ENCODE measurements at places on chromosomes 2 and 18.

DNA sequence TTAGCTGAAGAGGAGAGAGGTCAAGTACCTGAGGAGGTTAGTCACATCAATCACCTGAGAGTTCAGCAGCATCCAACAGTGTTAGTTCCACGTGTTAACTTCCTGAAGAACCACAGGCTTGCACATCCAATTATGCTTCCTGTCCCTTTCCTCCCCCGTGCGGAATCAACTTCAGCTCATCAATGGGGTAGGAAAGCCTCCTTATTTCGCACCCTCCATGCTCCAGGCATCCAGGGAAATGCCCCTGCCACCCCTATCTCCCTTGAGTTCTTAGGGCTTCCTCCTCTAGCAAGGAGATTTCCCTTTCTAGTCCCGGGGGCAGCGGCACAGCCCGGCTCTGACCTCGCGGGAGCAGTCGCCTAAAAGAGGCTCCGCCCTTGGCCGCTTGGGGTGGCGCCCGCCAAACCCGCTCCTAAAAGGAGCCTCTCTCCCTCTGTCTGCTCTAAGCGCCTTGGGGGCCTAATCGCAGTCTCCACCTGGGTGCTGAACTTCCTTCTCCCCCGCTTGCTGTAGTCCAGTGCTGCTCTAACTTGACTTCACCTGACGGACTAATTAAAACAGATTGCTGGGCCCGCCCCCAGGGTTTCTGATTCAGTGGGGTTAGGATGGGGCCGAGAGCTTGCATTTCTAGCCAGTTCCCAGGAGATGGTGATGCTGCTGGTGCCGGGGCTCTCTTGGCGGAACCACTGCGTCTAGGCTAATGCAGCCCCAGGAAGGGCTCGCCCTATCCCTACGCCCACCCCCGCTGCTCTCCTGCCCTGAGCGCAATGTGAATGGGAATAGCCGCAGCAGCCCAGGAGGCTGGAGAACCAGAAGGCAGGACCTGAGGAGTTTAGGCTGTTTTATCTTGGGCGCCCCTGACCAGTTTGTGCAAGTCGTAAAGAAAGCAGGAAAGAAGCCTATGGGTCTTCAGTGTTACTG is 3.4 kb upstream of the TET3 start:
- no peak for DNase-seq

GRCh38 chr2:1923541-1923940 is 179.2 kb upstream of the PXDN start:
- DNase-seq: no peak

DNA sequence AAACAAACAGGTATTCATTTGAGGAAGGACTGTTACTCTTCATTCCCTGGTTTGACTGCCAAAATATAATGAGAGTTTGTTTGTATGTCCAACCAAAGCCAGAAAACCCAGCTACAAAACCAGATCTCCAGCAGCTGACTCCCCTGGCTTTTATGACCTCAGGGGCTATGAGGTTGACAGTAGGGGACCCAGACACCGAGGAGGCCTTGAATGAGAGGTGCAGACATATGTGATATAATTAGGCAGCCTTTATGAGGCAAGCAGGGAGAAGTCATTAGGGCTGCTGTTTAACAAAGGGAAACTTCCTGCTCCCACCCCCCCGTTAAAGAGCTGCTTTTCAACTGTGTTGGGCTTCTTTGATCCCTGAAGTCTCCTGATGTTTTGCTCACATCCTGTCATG is 236.7 kb downstream of the SLC4A3 start:
- no peak for DNase-seq

DNA sequence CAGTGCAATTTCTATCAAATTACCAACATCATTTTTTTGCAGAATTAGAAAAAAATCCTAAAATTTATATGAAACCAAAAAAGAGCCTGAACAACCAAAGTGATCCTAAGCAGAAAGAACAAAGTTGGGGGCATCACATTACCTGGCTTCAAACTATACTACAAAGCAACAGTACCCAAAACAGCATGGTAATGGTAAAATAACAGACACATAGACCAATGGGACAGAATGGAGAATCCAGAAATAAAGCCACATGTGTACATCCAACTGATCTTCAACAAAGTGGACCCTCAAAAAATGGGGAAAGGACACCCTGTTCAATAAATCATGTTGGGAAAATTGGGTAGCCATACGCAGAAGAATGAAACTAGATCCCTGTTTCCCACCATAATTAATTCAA is 245.7 kb upstream of the CTAGE1 start:
- no peak for DNase-seq

- DNase-seq: no peak
These were observed 30.5 kb downstream of the PREPL start for GRCh38 chr2:44330801-44331200.

DNA sequence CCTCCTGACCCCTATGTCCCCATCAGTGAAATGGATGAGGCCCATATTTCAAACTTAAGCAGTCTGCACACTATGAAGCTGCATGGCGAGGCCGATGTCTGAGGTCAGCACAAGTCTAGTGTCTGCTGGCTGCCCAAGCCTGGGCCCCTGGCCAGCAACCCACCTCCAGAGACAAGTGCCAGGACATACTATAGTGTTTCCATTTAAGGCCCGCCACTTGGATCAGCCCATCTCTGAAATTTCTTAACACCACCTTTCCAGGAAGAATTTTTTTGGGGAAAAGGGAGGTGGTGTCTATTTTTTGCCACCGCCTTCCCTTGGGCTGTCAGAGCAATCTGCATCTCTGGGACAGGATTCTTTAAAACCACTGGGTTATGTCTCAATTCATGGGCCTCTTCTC is 1.8 kb downstream of the ACVR1 start:
- no peak for DNase-seq

GRCh38 chr18:49878567-49879270 is 65.4 kb upstream of the ACAA2 start:
- DNase-seq: no peak

GRCh38 chr18:13483316-13484270 is 242.8 kb downstream of the FAM210A start:
- no peak for DNase-seq

DNA sequence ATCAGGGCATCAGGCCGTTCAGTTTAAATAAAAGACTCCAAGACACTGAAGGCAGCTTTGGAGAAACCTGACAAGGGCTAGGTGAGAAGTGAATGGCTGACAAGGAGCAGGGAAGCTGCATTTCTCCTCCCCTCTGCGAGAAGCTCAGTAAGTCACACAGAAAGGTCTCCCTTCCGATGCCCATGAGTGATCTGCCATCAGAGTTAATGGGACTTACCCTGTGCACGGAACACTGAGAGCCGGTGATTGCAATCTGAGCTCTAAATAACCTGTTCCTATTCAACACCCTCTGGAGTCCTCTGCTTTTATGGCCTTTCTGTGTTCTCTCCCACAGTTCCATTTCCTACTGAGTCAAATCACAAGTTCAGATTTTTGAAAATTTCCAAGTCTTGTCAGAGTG is 322.2 kb upstream of the MYT1L start:
- no peak for DNase-seq

- no peak for DNase-seq
These were observed 603.8 kb downstream of the PLCL1 start for GRCh38 chr2:198408171-198408570.

DNA sequence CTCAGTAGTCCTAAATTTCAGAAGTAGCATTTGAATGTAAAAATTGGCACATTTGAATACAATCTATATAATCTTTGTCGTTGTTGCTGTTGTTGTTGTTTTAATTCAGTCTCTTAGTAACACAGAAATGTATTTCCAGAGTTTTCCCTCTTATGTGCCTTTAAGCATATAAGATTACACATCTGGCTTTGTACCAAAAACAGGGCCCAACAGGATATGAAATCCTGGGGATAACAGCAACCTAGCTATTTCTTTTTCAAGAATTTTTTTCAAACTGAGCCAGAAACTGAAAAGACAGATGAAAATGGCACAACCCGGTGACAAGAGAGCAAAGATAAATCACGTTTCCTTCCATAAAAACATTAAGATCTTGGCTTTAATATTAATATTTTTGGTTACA is 906.7 kb downstream of the NRXN1 start:
- DNase-seq: no peak

GRCh38 chr2:28748176-28748575 is 3.5 kb upstream of the PPP1CB start:
- DNase-seq: no peak

DNA sequence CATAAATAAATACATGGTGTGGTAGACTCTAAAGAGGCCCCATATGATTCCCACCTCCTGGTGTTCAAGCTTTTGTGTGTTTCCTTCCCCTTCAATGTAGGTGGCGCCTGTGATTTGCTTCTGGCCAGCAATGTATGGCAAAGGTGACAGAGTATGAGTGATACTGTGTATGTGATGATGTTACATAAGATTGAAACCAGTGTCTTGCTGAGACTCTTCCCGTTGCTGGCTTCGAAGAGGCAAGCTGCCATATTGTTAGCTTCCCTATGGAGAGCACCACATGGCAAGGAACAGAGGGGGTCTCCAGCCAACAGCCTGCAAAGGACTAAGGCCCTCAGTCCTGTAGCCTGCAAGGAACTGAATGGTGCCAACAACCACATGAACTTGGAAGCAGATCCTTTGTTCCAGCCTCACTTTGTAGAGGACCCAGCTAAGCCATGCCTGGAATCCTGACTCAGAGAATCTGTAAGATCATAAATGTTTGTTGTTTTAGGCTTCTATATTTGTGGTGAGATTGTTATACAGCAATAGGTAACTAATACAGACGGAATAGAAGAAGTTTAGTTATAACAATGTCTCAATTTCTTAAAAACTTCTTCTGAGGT is 1.7 kb upstream of the SMAD4 start:
- no peak for DNase-seq

GRCh38 chr2:42809819-42810120 is 17.4 kb upstream of the HAAO start:
- DNase-seq: no peak

DNA sequence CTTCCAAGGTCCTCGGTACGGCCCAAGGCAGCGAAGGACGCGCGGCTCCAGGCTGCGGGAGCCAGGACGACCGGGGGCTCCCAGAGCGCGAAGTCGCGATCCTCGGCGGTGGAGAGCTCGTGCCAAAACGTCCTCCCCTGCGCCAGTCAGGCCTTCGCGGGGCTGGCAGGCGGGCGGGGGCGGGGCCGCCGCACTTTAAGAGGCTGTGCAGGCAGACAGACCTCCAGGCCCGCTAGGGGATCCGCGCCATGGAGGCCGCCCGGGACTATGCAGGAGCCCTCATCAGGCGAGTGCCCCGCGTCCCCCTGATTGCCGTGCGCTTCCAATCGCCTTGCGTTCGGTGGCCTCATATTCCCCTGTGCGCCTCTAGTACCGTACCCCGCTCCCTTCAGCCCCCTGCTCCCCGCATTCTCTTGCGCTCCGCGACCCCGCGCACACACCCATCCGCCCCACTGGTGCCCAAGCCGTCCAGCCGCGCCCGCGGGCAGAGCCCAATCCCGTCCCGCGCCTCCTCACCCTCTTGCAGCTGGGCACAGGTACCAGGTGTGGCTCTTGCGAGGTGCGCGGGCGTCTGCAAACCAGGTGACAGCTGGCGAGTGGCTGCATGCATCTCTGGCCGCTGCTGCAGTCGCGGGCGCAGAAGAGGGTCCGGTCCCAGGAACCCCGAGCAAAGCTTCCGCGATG is at the start of gene CIDEA:
Gene CIDEA (plus strand): TSS at position 226 of the 684 bp plus-strand sequence. CDS start 23 bp downstream, at position 249.
- peak; percentile 46 for DNase-seq

- no peak for DNase-seq
These were observed 8.6 kb downstream of the RUFY4 start for GRCh38 chr2:218077464-218078216.

- no peak for DNase-seq
These were observed 75.1 kb downstream of the SPRED2 start for GRCh38 chr2:65357095-65357958.

DNA sequence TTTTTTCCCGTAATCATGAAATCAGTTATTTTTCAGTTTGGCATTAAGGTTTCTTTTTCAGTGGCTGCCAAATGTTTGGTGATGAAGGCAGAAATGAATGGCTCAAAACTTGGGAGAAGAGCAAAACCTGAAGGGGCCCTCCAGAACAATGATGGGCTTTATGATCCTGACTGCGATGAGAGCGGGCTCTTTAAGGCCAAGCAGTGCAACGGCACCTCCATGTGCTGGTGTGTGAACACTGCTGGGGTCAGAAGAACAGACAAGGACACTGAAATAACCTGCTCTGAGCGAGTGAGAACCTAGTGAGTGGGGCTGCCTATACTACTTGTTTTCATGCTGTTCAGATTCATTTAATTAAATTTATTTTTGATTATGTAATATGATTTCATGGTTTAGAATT is 29.2 kb upstream of the MSH2 start:
- DNase-seq: peak; percentile 66

DNA sequence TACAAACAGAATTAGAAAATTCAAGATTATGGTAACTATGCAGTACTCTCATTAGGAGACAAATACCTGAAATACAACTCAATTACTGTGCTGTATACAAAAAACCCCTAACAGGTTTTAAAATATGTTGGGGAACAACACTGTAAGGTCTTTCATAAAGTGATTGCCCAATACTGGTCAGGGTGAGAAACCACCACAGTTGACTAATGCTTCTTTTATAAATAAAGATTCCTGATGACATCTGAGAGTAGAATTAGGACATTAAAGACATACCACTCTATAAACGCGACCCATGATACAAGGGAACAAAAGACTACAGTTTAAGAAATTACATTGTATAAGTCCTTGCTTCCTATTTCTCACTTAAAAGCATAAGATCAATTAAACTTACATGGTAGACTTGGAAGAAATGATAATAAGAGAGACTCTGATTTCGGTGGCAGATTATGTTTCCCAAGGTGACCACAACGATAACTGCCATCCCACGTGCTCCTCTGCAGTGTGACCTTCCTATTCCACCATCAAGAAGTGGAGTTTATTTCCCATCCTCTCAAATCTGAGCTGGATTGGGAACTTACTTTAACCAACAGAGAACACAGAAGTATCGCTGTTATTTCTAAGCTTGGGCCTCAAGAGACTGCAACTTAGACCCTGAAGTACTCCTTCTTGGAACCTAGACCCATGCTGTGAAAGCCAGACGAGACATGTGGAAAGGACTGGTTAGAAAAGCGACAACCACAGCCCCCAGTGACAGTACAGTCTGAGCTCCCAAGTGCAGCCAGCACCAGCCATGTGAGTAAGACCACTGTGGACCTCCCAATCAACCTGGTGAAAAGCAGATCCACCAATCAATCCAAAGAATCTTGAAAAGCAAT is 52.3 kb downstream of the ZNF521 start:
- no peak for DNase-seq

- DNase-seq: no peak
These were observed 12.4 kb downstream of the NMI start for GRCh38 chr2:151277067-151277466.

DNA sequence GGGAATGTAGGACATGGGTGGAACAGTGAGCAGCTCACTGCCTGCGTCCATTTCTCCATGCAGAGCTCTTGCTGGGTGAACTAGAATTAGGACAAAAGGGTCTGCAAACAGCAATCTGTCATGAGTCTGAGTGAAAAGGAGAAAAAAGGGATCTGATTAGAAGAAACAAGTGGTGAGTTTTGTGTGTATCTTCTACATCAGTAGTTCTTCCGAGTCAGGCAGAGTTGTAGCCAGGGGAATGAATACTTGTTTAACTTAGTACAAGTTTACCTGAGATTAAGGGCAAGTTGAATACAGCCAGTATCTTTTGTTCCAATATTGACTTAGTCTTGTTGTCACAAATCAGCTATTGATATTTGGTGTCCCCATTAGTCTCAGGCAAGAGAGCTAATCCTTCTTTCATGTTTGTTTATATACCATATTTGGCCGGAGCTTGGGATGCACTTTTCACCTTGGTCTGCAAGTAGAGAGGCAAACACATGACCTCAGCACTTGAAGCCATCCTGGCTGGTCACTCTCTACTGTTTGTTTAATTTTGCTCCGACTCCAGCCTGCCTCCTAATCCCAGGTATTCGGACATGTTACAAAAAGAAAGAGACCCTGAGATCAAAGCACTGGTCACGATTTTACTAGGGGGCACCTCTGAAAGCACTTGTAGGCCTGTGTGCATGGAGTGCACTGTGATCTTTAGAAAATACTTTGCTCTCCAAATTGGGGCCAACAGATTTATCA is 211.0 kb upstream of the NT5C1B start:
- DNase-seq: no peak
